CD8-positive, alpha-beta memory T cell (primary cell): ENCODE measurements at places on chromosomes 6 and 20. TPM values are rescaled to one million over a fixed set of nuclear protein-coding genes. Genes with fewer than 3 reads are reported as not detected.

Gene CPXM1
- total RNA-seq, result 0.46 TPM

Gene BHLHE23
- not detected for total RNA-seq

Gene SLC12A5
- not detected for total RNA-seq

Gene TMEM244
- 0.44 TPM for total RNA-seq

Gene CPNE5
- 0.29 TPM for total RNA-seq

Gene CCN2
- not detected for total RNA-seq

Gene BMP6
- not detected for total RNA-seq

Gene DYNLT2
- 1.9 TPM for total RNA-seq

DNA sequence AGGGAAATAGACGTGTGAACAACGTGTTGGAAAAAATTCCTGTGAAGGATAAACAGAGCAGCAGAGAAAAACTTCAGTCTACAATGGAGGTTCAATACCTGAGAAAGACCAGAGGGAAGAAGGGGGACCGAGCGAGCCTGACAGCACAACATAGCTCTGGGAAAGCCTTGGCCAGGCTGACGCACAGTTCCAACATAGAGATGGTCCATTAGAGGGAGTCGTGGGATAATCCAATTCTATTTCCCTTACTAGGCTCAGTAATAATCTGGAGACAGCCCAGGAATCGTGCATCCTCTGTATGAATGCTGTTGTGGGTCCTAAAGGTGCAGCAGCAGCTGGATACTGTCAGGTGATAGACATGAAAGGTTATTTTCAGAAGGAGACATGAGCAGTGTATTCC lies 370.8 kb upstream of the BTBD3 start:
- no peak for DNase-seq

DNA sequence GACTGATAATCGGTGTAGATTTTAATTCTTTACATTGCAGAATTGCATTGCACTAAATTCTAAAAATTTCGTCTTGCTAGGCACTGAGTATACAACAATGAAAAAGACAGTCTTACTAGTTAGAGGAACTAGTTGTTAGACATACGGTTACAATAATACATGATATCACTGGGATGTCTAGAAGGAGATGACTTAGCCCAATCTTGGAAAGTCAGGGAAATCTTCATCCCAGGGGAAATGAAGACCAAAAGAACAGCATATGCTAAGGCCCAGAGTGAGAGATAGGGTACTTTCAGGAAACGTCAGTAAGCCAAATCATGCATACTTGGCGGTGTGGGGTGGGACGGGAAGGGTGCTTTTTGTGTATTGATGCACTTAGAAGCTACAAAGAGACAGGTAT lies 901 bp downstream of the CEP57L1 start:
- no peak for DNase-seq

DNA sequence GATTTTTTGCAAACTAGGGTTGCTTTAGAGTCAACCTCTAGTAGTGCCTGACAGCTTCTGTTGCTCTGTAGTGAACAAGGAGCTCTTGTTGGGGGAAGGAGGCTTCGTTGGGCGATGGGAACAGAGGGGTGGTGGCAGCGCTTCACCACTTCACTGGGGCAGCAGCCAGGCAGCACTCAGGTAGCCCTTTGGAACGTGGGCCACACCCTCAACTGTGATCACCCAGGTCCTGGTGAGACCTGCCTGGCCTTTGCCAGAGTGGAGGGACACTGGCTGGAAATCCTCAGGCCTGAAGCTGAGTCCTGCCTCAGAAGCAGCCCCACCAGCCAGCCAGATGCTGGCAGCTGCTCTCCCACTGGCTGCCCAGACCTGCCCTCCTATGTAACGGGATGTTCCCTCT lies 10.4 kb upstream of the EDN3 start:
- DNase-seq, result no peak

DNA sequence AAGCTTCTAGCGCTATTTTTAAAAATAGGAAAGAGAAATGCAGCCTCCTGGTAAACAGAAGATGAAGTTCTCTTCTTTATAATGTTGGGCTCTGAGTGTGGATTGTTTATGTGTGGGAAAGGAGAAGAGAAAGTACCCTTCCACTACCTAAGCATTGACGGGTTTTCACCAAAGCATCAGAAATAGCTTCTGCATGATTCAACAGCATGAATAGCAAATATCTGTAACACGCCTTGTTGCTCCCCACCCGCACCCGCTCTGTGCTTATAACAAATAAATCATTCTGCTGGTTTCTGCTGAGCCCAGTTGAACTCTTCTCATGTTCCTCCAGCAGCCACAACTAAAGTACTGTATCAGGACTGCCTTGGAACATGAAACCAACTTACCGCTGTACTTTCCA lies 20.7 kb downstream of the TXLNB start:
- no peak for DNase-seq

DNA sequence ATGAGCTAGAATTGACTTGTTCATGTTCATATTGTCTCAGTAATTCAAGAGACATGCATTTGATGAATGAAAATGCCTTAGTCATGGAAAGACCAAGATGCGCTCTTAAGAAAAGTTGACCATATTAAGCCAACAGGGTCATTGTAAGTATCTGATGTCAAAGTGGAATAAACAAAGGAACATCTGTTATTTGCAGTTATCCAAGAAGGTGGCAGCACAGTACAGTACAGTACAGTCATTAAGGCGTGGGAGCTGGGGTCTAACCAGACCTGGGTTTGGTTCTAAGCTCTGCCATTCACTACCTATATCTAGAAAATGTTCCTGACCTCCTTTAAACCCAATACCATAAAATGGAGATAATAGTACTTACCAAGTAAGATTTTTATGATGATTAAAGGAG lies 178.1 kb downstream of the BACH2 start:
- no peak for DNase-seq

DNA sequence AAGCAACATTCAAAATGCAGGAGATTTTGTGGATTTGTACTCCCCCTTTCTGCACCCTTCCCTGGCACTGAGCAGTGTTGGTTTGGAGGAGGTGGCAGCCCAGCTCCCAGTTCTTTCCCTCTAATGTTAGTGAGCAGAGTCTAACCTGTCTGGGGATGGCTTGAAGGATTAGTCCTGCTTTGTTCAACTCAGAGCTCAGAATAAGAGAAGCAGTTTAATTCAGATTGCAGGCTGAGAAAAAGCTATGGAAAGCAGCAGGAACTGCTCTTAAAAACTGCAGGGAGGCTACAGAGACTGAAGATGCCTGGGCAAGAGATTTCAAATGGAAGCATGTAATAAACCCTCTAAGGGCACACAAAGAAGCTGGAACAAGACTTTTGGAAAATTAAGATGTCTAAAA lies 223.4 kb upstream of the GGTLC1 start:
- no peak for DNase-seq

DNA sequence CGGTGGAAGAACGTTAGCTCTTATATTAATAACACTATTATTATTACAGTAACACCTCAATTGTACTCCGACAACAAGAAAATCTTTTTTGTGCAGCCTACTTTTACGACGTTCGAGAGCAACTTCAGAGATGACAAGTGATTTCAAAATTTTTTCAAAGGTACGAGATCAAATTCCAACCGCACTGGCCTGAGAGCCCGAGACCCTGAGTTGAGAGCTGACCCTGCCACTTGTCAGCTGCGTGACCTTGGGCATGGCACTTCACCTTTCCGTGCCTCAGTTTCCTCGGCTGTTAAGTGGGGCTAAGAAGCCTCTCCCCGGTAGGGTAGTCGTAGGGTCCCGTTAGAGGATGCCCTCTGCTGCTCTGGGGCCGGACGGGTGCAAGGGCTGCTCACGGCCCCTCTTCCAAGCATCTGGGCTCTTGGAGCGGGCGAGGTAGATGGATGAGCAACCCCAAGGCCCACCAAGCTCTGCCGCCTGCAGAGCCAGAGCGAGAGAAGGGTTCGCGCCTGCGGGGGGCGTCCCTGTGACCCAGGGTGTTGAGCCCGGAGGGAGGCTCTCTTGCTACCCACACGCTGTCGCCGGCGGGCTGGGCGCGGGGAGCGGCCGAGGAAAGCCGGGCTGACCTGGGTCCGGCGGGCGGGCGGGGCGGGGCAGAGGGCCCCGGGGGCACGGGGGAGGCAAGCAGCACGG lies 510 bp downstream of the NDRG3 start:
- no peak for DNase-seq

- DNase-seq, result no peak
These were observed 35.1 kb downstream of the SYNJ2 start for GRCh38 chr6:158016571-158017383.

DNA sequence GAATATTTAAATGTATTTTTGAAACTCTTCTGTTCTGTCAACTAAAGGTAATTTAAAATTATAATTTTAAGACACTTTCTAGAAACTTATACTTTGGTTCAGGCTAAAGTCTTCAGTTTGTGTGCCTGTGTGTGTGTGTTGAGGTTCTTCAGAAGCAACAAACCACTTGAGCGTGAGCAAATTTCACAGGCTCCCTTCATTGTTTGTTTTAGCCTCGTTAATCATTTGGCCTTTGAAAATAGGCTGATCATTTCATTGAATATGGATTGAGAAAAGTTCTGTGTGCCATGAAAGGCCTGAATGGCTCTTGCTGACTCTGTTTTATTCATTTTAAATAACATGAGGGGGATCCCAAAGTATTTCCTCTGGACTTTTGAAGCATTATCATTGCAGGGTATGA lies 420.1 kb downstream of the CDKAL1 start:
- no peak for DNase-seq

GRCh38 chr20:13221313-13221672 lies 219 bp downstream of the ISM1 start:
- DNase-seq, result no peak
